ENCODE measurements at places on chromosomes 7 and 10. TPM values are rescaled to one million over a fixed set of nuclear protein-coding genes. Genes with fewer than 3 reads are reported as not detected.
A peak's percentile ranks its signal among the peaks of the same experiment; 100 is the strongest.

CYP2C19 gene
- total RNA-seq, result not detected

GRCh38 chr7:21317966-21318915 is 109.6 kb upstream of the SP4 start:
- no peaks in the 10 kb centered on the region for H3K4me1 ChIP-seq
- no peak overlapping the region for H3K27ac ChIP-seq
- no peak for DNase-seq
- no peaks in the 10 kb centered on the region for H3K36me3 ChIP-seq
- H3K27me3 ChIP-seq, result no peaks in the 10 kb centered on the region

GRCh38 chr7:2015251-2015871 is 217.4 kb downstream of the MAD1L1 start:
- peaks cover 3% of the 10 kb centered on the region for H3K4me1 ChIP-seq
- no peaks in the 10 kb centered on the region for H3K27me3 ChIP-seq
- H3K36me3 ChIP-seq, result no peaks in the 10 kb centered on the region
- no peak overlapping the region for H3K4me3 ChIP-seq

- DNase-seq, result peak; percentile 7
- peaks cover 5% of the 10 kb centered on the region for H3K4me1 ChIP-seq
- no peaks in the 10 kb centered on the region for H3K27me3 ChIP-seq
- H3K4me3 ChIP-seq, result no peak overlapping the region
- H3K36me3 ChIP-seq, result no peaks in the 10 kb centered on the region
- no peak overlapping the region for H3K27ac ChIP-seq
Observed at GRCh38 chr7:41916450-41916927, 213.6 kb upstream of the INHBA start.

GRCh38 chr10:47050618-47051455 is 139.6 kb downstream of the PTPN20 start:
- no peak overlapping the region for H3K27ac ChIP-seq
- H3K27me3 ChIP-seq, result no peaks in the 10 kb centered on the region

GRCh38 chr10:24208661-24209431 is at the start of gene KIAA1217:
KIAA1217 (plus strand) TSS chr10:24209138; CDS start chr10:24209194, 56 bp downstream.
- peak within 1 kb of the TSS; percentile 70 for H3K4me3 ChIP-seq
- DNase-seq, result peak; percentile 92
- no peaks in the 10 kb centered on the region for H3K27me3 ChIP-seq
- peaks cover 7% of the 10 kb centered on the region for H3K36me3 ChIP-seq

DNA sequence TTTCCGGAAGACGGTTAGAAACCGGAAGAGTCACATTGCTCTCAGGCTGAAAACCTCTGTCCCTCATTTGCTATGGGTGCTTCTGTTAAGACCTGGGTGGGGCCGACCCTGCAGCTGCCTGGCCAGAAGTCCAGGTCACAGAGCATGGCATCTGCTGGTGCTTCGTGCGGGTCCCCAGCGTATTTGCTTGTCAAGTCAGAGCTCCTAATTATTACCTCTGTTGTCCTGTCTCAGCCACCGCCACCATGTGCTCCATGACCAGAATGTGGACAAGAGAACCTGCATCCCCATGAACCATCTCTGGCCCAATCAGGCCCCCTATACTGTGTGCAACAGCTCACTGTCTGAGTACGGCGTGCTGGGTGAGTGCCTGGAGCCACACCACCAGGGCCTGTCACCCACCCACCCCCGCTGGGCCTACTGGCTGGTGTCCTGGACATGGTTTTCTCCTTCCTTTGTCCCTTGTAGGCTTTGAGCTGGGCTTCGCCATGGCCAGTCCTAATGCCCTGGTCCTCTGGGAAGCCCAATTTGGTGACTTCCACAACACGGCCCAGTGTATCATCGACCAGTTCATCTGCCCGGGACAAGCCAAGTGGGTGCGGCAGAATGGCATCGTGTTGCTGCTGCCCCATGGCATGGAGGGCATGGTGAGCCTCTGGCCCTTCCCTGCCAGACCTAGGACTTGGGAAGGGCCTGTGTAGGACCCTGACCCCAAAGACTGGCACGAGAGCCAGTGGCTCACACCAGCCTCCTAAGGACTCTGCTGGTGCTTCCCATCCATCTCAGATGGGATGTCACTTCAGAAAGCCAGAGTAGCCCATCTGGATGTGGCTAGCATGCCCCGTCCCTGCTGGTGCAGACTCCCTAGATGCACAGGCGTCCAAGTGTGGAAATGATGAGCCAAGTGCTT is 51.3 kb upstream of the ZMIZ2 start:
- H3K27me3 ChIP-seq, result no peaks in the 10 kb centered on the region
- no peak overlapping the region for H3K4me3 ChIP-seq
- H3K4me1 ChIP-seq, result no peaks in the 10 kb centered on the region
- peaks cover 40% of the 10 kb centered on the region for H3K36me3 ChIP-seq

- H3K36me3 ChIP-seq, result peaks cover 4% of the 10 kb centered on the region
- no peaks in the 10 kb centered on the region for H3K4me1 ChIP-seq
- no peak overlapping the region for H3K27ac ChIP-seq
- DNase-seq, result no peak
- H3K4me3 ChIP-seq, result no peak overlapping the region
- no peaks in the 10 kb centered on the region for H3K27me3 ChIP-seq
Observed at GRCh38 chr10:133400624-133401424, 6.9 kb downstream of the MTG1 start.

DNA sequence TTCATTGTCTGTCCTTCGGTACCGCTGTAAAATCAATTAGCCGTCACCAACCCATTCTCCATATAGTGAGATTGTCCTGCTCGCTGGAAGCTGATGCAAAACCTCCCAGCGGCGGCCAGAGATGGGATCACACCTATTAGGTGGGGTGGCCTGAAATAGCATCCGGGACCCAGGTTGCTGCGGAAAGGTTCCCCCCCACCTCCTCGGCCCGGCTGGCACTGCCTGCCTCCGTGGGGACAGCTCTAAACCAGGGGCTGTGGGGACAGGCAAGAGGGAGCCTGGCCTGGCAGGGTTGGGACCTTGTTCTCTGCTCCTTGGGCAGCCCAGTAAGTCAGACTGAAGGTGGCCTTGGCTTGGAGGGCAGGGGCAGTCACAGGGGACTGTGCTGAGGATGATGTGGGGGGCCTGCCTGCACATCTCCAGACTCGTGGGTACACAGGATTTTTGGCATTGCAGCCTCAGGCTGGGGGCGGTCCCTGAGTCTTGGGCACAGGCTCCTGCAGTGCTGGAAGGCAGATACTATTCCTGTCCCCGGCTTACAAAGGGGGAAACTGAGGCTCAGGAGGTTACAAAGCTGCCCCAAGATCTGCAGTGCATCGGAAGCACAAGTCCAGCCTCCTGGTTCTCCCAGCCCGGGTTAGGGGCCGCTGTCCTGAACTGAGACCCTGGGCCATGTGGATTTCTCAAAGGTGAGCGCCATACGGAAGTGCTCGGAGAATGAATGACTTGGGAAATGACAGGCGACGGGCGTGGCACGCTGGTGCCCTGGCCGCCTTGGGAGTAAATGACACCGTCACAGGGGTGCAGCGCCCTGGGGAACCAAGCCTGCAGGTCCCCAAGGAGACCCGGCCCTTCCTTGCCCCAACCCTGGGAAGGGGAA is 65.6 kb downstream of the UNCX start:
- peak overlapping the region; percentile 52 for H3K4me3 ChIP-seq
- DNase-seq, result no peak
- peaks cover 10% of the 10 kb centered on the region for H3K4me1 ChIP-seq
- no peaks in the 10 kb centered on the region for H3K27me3 ChIP-seq
- H3K27ac ChIP-seq, result no peak overlapping the region
- H3K36me3 ChIP-seq, result no peaks in the 10 kb centered on the region
